Bronchial epithelial cell (primary cell): ENCODE measurements at places on chromosomes 1 and 21. TPM values are rescaled to one million over a fixed set of nuclear protein-coding genes. Genes with fewer than 3 reads are reported as not detected.

DNA sequence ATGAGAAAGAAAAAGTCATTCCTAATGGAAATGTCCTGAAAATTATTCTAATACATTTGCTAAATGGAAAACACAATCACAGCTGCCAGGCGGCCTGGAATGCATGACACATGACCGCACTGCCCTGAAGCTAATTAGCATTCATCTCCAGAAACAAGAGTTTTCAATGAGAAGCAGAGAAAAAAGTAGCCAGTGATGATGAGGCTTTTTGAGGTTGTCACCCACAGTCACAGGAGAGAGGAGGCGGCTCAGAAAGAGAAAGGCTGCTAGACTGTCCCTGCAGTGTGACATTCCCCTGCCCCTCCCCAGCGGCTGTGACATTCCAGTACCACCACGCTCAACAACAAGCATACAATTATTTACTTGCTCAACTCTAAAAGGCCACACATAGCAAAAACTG, 122.9 kb upstream of the KRTAP19-8 start:
- peak; percentile 15 for DNase-seq

DNA sequence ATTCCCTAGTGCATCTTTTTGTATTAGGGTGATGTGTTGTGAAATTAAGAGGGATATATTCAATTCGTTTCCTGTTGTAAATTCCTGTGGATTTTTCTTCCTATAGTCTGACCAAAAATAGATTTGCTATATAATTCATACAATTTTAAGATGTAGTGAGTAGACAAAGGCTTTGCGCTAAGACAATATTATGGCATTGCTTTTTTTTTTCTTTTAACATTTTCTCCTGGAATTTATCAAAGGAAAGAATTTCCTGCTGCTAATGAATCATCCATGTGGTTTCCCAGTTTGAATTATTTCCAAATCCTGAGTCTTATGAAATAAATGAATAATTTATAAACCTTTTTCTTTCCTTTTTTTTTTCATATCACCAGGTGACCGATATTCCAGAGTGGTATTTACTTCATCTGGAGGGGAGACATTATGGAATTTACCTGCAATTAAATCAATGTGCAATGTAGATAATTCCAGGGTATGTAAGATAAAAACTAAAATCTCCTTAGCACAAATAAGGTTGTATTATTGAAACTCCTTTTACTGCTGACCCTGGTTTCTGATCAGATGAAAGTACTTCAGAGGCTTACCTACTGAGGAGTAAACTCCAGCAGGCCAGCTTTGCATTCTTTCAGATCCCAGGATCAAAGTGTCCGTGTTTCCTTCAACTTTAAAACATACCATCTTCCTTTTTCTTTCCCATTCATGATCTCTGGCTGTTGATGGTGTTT, 148.4 kb downstream of the TLR5 start:
- DNase-seq: peak; percentile 83

DNA sequence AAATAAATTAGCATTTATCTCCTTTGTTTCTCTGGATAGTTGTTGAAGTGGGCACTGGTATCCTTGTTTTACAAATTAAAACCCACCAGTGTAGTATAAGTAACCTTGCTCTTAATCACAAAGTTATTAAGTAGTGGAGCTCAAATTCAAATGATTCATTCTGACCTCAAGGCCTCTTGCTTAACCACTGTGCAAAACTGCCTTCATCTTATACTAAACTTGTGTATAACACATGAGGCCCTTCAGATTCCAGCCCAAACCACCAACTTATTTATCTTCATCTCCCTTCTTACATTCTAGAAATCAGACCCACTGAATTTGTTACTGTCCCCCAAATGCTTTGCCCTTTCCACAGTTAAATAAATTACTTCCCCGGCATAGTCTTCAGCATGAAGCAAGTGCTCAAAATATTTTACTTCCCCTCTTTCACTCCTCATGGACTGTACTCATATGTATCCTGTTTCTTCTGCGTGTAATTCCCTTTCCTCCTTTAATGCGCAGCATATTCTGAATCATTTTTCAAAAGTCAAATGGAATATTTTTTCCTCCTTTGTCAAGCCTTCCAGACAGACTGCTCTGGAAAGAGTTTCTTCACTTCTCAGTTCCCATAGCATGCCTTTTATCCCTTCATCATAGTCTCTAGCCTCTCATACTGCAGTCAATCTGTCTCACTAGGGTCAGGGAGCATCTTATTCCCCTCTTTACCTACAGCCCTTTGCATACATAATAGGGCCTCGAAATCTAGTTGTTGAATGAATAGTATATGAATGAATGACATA, 19.0 kb upstream of the DNASE2B start:
- DNase-seq: peak; percentile 79

GRCh38 chr1:143735764-143736461, 235.9 kb downstream of the FAM72C start:
- DNase-seq: peak; percentile 23

- DNase-seq: peak; percentile 98
These were observed 5.9 kb downstream of the CLCA2 start for GRCh38 chr1:86429835-86430234.

DNA sequence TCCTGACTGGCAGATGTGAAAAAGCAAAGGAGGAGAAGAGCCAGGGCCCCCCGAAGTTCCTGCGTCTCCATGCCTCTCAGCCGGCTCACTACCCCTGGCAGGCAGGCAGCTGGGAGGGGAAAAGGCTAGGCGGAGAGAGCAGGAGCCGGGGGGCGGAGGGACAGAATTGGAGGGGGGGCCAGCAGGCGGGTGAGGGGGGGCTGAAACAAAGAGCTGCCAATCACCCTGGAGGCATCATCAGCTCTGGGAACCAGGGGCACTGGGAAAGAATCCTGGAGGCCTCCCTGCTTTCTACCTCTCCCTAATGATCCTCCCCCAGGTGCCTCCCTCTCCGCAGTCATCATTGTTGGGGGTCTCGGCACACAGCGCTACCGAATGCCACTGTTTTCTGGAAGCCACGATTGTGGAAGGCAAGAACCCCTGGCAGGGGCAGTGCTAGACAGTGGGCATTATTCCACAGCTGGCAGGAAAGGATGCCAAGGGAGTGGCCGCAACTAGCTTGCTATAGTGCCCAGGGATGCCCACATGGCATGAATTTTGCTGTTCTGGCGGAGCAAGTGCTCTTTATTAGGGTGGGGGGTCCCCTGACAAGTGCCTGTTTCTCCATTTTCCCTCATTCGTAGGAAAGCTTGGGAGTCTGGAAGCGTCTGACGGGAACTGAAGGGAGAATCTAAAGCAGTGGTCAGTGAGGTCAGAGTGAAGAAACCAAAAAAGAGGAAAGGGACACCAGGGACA, at the start of gene THBS3:
Gene THBS3, minus strand, starts transcription at position 92 of the 735 bp plus-strand sequence. Its CDS starts 21 bp downstream, at position 71.
- DNase-seq: no peak

The GPR25 gene
- total RNA-seq: not detected in 2 replicates

DNA sequence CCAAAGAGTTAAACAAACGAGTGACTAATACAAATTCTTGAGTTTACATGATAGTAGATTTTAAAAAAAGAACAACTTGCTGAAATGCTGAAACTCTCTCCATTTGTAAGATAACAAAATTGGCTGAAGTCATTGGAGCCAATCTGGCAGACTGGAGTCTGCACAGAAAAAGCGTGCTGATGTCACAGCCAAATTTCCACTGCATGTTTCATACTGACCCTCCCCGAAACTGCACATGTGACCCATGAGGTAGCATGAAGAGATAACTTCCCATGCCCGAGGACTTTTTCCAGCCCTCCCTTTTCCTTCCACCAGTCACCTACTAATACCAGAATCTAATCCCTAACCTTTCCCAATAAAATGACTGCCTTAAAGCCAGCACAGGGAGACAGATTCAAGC, 1.2 kb upstream of the LELP1 start:
- no peak for DNase-seq

GRCh38 chr1:116556289-116557006, 14.4 kb downstream of the CD58 start:
- peak; percentile 99 for DNase-seq

DNA sequence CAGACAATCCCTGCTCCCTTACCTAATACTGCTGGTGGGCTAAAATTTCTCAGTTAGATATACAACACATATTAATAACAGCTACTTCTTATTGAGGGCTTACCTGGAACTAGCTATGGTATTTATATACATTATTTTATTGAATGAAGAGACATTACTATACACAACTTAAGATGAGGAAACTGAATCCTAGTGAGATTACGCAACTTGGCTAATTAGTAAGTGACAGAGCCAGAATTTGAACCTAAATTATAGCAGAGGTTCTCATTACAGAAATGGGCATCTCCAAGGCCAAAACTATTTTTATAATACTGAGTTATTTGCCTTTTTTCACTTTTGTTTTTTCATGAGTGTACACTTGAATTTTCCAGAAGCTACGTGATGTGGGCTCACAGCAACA, 44.5 kb upstream of the SMYD2 start:
- no peak for DNase-seq

The PIK3R3 gene
- total RNA-seq: 1.8 and 4.0 TPM in 2 replicates

GRCh38 chr1:61337037-61337436, 254.7 kb downstream of the NFIA start:
- peak; percentile 28 for DNase-seq

The PLOD1 gene
- total RNA-seq: 54.8 and 65.3 TPM in 2 replicates

DNA sequence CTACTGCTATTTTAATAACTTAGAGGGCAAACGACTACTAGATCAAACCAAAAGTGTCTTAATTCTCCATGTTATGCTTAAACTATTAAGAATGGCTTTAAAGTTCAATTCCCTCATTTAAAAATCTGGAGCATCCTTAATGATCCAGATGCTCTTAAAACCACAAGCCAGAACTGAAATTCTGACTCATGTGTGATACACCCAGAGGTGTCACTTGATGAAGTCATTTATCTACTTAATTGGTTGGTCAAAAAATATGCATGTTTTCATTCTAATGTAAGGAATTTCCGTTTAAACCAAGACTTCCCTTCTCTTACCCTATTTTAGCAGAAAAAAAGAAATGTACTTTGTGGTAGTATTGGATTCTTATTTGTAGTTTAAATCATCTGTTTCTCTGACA, 1261.2 kb upstream of the B3GALT2 start:
- DNase-seq: peak; percentile 11

GRCh38 chr1:24341260-24341659, 22.1 kb downstream of the GRHL3 start:
- DNase-seq: no peak

DNA sequence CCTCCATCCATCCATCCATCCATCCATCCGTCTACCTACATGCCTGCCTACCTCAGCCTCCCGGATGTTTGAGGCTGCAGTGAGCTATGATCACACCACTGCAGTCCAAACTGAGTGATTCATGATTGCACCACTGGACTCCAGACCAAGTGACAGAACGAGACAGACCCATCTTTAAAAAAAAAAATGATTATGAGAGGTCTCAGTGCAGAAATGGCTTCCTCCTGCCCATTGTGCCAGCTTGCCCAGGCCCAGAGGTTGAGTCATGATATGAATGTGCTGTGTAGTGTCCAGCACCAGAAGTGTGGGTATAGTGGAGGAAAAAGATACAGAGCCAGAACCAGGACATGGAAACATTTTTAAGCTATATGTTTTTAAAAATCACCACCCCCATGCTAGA, 149.9 kb downstream of the KIF26B start:
- DNase-seq: peak; percentile 56

GRCh38 chr1:180571832-180572636, 13.3 kb downstream of the OVAAL start:
- DNase-seq: peak; percentile 91

DNA sequence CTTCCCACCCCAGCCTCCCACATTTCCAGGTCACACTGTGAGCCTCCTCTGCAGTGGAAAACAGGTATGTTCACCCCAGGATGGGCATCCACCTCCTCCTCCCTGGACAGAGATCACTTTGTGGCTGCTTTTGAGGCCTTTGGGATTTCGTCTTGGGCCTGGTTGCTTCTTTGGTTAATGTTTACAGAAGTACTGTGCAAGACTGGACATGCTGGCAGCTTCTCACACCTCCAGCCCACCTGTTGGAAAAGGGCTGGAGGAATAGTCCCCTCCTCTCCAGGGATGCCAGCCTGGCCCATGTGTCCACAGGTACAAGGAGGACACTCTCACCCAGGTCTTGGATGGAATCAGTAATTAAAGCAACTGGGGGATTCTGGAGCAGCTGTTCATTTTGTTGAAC, 56.1 kb downstream of the KAZN start:
- no peak for DNase-seq

The ABCG1 gene
- total RNA-seq: 132 and 138 TPM in 2 replicates

DNA sequence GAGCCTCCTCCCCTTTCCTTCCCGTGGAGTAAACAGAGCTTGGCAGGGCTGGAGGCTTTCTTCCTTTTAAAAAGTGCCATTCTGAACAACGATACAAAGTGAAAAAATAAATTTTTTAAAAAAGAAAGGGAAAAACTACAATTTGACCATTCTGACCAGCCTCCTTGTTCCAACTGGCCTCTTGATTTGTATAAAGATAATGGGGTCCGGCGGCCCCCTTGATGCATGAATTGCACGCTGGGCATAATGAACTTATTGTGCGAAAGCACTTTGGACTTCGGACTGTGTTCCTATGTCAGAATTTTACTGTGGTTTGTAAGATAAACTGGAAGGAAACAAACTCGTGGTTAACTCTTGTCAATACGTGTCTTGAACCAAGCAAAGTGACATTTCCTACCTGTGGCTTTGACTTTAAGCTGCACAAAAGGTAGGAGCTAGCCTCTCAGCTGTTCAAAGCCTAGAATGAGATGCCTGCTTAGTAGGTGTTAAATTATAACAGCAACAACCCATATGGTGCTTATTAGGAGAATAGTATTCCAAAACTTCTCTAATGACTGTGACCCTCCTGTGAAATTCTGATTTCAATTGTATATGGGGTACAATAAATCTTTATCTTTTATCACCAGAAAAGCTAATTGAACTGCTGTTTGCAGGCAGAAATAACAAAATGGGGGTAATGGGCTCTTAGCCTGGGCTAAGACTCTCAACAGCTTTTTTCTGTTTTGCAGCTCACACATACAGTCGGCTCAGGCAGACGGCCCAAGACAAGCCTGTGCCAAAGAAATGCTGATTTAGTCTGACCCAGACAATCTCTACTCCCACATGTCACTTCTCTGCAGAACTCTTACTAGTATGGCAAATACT, 9.3 kb downstream of the IRF2BP2 start:
- no peak for DNase-seq

GRCh38 chr21:34969423-34970166, 79.5 kb downstream of the RUNX1 start:
- no peak for DNase-seq

The DDAH1 gene
- total RNA-seq: 1.2 and 1.6 TPM in 2 replicates

- DNase-seq: peak; percentile 83
These were observed 23.9 kb upstream of the KCTD3 start for GRCh38 chr1:215543191-215543606.

The CCDC30 gene
- 0.77 and 0.79 TPM in 2 replicates for total RNA-seq

- peak; percentile 23 for DNase-seq
These were observed 28.8 kb downstream of the CD101 start for GRCh38 chr1:117030271-117030877.

GRCh38 chr1:162373541-162374260, 3.0 kb downstream of the SPATA46 start:
- no peak for DNase-seq

GRCh38 chr1:215256936-215257679, 174.6 kb downstream of the KCNK2 start:
- DNase-seq: no peak

- no peak for DNase-seq
These were observed 42.6 kb downstream of the C1orf198 start for GRCh38 chr1:230825761-230826160.

The TCHHL1 gene
- not detected in 2 replicates for total RNA-seq
